GOT3 (cell line): ENCODE measurements at places on chromosomes 7 and 10.

- DNase-seq, result no peak
These were observed 185.5 kb upstream of the KLF14 start for GRCh38 chr7:130919316-130920103.

- no peak for DNase-seq
These were observed 66.3 kb downstream of the BEND7 start for GRCh38 chr10:13462551-13462950.

- DNase-seq, result no peak
These were observed 14.3 kb downstream of the RHEB start for GRCh38 chr7:151505433-151505832.

DNA sequence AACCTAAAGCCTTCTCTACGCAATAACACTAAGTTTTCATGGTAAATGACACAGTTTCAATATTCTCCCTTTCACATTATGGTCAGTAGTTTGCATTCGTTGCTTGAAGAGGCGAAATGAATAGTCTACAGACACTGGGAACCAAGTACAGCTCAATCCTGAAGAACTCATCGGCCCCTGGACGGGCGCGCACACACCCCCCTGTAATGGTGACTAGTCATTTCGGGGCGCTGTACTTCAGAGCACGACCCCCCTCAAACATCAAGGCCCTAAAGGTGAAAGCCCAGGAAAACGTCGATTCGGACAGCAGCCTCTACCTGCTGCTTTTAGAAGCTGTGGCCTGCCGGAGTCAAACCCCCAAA is 1.0 kb downstream of the NT5C2 start:
- no peak for DNase-seq

DNA sequence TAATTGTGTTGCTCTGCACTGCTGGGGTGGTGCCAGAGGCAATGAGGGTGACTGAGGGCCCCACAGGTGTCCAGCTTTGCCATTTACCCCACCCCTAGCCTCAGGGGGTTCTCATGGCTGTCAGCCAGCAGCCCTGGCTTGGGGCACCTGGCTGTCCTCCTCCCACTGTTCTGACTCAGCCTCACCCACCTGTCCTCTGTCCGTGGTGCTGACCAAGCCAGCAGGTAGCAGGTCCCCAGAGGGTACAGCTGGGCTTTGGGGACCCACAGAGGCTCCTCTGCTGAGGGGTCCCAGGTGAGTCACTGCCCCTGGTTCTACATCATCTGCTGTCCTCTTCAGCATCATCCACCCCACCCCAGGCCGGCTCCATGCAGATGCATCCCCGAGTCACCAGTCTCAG is 32.2 kb upstream of the ZNF716 start:
- no peak for DNase-seq

DNA sequence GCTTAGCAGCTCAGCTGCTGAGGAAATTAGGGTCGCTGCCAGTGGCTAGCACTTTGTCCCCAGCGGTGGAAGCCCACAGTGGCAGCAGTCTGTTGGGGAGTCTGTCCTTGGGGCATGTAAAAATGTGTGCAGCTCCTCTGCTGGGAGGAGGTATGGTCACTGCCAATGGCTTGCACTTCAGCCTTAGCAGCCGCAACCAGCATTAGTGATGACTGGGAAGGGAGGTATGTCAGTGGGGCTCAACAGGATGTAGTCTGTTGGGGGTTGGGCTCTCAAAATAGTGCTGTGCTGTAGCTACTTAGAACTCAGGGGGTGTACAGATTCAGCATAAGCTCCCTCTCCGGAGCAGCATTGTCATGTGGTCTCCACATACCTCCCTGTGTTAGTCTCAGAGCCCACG is 189.9 kb downstream of the ZEB1 start:
- no peak for DNase-seq

GRCh38 chr7:80779456-80779855 is 139.4 kb downstream of the SEMA3C start:
- DNase-seq, result no peak

DNA sequence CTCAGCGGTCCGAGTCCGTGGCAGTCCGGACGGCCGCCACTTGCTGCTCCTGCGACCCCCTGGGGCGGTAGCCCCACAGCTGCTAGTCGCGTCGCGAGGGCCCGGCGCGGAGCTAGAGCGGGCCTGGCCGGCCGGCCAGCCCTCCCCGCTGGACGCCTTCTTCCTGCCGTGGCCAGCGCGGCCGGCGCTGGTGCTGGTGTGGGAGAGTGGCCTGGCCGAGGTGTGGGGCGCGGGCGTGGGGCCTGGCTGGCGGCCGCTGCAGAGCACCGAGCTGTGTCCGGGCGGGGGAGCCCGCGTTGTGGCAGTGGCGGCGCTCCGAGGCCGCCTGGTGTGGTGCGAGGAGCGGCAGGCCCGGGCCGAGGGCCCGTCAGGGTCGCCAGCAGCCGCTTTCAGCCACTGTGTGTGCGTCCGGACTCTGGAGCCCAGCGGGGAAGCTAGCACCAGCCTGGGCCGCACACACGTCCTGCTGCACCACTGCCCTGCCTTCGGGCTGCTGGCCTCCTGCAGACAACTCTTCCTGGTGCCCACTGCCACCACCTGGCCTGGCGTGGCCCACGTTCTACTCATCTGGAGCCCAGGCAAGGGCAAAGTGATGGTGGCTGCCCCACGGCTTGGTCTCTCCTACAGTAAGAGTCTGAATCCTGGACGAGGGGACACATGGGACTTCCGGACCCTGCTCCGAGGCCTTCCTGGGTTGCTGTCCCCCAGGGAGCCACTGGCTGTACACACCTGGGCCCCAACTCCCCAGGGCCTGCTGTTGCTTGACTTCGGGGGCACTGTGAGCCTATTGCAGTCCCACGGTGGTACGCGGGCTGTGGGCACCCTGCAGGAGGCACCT is 631 bp downstream of the HPS6 start:
- DNase-seq, result no peak
